ENCODE measurements at places on chromosomes 7 and 10.

DNA sequence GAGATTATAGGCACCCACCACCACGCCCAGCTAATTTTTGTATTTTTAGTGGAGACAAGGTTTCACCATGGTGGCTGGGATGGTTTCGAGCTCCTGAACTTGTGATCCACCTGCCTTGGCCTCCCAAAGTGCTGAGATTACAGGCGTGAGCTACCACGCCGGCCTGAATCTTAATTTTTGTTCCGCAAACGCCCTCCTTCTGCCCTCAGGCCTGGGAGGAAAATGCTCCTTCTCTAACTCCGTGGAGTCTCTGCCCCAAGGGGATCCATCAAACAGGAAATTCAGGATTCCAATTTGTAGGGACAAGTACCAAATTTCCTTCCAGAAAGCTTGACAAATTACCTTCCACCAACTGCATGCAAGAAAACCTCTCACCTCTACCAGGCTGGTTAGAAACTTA lies 43.2 kb downstream of the RBAK start:
- no peak for DNase-seq

- DNase-seq = peak; percentile 86
These were observed 70.4 kb downstream of the CUBN start for GRCh38 chr10:17059197-17059688.

DNA sequence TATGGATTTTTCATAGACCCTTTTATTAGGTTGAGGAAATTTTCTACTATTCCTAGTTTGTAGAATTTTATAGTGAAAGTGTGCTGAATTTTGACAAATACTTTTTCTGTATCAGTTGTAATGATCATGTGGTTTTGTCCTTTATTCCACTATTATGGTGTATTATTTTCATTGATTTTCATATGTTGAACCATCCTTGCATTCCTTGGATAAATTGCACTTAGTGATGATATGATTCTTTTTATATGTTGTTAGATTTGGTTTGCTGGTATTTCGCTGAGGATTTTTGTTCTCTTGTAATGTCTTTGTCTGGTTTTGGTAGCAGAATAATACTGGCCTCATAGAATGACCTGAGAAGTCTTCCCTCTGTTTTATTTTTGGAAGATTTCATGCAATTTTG lies 140.6 kb upstream of the CDK6 start:
- no peak for DNase-seq

DNA sequence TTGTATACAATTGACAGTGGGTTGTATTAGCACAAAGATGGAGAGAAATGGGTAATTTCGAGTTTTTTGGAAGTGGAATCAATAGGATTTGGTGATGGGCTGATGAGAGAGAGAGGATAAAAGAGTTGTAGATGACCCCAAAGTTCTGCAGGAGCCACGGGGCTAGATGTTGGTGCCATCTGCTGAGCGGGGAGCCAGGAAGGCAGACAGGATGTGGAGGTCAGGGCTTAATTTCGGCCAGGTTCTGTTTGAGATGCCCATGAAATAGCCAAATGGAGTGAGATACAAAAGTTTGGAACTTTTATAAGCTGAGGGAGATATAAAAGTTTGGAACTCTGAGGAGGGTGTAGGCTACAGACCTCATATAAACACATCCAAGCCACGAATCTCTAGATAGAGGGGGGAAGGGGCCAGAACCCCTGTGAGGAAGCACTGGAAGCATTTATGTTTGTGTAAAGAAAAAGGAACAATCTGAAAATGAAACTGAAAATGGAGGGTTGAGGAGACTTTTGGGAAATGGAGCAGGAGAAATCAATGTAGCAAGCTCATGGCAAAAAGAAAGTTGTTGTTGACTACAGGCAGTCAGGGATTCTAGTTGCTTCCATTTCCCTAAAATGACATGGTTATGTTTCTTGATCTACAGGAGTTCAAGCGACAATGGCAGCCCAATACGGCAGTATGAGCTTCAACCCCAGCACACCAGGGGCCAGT lies 2.2 kb downstream of the GIMAP4 start:
- no peak for DNase-seq

GRCh38 chr7:4713183-4713784 lies 31.2 kb downstream of the FOXK1 start:
- DNase-seq = no peak

GRCh38 chr10:71712572-71713134 lies 6.9 kb downstream of the C10orf105 start:
- DNase-seq = no peak

- peak; percentile 96 for DNase-seq
These were observed 53.9 kb downstream of the CUBN start for GRCh38 chr10:17075533-17076359.

DNA sequence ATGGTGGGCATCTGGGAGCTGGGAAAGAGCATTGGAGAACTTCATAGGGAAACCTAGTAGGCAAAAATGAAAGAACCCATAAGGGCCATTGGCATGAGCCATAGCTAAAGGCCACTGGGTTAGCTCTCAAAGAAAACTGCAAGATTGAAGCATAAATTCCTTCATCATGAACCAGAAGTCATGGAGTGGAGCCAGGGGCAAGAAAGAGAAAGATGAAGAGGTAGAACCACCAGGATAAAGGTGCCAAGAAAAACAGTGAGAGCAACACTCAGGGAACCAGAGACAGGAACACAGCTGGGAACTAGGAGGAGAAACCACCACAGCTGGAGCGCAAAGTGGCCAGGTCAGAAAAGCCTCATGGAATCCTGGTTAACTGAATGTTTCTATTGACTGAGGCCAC lies 11.5 kb upstream of the SGMS1 start:
- peak; percentile 48 for DNase-seq

DNA sequence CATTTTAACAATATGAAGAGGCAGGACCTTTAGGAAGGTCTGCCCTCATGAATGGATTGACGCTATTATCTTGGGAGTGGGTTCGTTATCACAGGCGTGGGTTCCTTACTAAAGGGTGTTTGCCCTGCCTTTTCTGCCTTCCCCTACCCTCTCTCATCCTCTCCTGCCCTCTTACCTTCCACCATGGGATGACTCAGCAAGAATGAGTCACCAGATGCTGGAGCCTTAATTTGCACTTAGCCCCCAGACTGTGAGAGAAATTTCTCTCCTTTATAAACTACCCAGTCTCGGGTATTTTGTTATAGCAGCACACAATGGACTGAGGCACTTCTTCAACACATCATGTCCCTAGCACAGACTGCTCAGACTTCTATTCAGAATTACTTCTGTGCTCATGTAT lies 31.4 kb upstream of the ZNF32 start:
- peak; percentile 57 for DNase-seq

DNA sequence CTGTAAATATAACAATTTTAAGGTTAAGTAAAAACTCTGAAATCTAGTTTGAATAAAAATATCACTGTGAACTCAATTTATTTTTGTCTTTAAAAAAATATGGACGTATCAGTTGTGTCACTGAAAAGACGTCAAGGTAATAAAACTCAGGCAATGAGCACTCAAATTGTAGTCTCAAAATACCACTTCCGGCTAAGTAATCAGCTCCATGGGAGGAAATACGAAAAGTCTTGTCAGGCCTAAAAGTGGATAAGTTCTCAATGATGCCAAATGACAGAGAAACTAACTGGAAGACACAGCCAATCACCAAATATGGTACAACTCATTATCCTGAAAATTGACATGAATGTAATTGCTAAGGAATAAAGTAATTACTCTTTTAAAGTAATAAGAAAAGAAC lies 719 bp downstream of the CALN1 start:
- DNase-seq = no peak

DNA sequence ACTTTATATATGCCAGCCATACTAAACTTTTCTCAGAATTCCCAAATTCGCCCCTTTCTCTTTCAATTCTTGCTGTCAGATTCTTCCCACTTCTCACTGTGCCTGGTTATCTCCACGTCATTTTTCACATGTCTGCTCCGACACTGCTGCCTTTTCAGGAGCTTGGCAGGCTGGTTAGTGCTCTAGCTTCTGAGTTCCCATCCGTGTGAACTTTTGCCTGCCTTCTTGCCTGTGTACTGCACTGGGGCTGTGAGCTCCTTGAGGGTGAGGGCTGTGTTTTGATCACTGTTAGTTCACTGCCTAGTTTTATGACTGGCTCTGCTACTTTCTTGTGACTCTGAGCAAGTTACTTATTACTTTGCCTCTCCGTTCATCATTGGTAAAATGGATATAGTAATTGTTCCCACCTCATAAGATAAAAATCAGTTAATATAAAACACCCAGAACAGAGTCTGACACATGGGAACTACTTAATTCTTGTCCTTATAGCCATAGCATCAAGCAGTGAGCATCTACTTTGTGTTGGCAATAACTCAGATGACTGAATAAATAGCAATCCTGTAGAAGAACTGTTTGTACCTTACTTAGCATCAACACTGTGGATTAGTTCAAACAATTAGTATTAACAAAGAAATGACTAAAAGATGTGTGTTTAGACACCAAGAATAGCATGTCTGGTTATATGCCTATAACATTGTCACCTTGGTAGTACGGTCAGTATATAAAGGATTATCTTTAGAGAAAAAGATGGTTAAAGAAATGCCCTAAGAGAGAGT lies 5.5 kb downstream of the GSTO1 start:
- DNase-seq = peak; percentile 41

- peak; percentile 70 for DNase-seq
These were observed 86.0 kb upstream of the DIP2C start for GRCh38 chr10:775245-776075.

GRCh38 chr7:30510124-30511075 lies 5.8 kb upstream of the GGCT start:
- DNase-seq = peak; percentile 71

DNA sequence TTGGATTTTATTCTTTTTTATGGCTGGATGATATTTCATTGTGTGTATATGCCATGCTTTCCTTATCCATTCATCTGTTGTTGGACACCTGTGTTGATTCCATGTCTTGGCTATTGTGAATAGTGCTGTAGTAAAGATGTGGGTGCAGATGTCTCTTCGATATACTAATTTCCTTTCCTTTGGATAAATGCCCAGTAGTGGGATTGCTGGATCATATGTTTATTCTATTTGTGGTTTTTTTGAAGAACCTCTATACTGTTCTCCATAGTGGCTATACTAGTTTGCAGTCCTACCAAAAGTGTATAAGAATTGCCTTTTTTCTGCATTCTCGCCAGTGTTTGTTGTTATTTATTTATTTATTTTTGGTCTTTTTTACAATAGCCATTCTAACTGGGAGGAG lies 159.8 kb downstream of the WNT2 start:
- DNase-seq = peak; percentile 59

- no peak for DNase-seq
These were observed 368.9 kb downstream of the KCNMA1 start for GRCh38 chr10:77268721-77269120.

DNA sequence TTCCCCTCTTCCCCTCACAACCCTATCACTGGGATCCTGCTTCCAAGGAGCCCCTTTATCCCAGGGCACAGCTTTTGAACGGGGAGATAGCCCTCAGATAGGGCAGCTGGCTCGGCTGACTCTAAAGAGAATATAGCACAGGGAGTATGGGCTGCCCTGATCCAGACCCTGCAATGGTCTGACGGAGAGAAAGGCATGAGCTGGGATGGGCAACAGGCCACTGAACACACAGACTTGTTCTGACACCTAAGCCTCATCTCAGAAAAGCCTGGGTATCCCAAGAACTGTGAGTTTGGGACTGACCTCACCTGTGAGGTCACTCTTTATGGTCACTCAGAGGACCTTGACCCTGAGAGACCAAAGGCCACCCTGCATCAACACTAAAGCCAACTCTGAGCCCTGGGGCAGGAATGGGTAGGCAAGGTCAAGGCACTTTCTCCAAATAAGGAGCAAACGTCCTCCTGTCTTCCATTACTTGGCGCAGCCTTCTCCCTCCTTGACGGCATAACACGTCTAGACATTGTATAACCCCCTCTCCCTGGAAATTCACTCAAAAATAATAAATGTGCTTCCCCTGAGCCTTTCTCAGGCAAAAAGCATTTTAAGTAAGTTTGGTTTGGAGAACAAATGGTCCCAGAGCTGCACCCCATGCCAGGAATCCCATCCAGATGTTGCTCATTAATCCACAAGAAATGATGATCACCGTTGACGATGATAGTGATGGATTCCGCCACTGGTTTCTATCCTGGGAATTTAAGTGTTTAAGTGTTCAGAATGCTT lies 8.2 kb upstream of the LRRC18 start:
- DNase-seq = no peak

DNA sequence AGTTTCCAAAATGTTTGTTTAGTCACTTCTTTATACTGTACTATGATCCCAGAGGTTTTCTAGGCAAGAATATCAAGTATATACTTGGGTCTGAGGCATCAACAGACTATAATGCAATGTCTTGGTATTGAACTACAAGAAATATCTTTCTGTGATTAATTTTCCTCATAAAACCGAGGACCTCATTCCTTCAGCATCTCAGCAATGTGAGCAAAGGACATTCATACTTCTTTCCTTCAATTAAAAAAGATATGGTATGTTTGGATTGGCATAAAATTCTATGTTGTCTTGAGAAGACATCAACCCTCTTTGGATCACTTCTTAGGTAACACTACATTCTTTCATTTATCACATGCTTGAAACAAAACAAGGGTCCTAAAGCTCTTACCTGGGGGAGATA lies 524.5 kb downstream of the PHTF2 start:
- no peak for DNase-seq

GRCh38 chr7:19939746-19940145 lies 166.3 kb upstream of the TMEM196 start:
- peak; percentile 97 for DNase-seq

- DNase-seq = no peak
These were observed 130.6 kb downstream of the EBF3 start for GRCh38 chr10:129833468-129833950.

DNA sequence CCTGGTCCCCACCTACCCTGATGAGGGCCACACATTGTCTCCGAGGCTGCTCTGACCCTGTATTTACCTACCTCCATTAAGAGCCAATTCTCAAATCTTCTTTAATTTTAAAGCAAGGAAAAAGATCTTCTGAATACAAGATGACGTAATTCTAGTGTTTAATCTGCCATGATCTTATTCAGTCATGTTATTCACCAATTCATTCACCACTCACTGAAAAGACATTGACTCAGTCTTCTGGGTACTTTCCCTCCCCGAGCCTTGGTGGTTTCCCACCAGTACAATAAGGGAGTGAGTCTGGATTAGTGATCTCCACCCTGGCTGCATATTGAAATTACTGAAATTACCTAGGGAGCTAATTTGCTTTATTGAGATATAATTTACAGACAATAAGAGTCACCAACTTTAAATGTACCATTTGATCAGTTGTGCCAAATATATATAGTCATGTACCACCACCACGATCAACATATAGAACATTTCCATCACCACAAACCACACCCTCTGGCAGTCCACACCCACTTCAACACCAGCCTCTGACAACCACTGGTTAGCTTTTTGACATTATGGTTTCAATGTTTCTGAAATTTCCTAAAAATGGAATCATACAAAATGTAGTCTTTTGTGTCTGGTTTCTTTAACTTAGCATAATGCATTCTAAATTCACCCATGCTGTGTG lies 117.5 kb upstream of the UNC5B start:
- peak; percentile 17 for DNase-seq

GRCh38 chr7:70132852-70133690 lies 534.8 kb downstream of the AUTS2 start:
- no peak for DNase-seq

DNA sequence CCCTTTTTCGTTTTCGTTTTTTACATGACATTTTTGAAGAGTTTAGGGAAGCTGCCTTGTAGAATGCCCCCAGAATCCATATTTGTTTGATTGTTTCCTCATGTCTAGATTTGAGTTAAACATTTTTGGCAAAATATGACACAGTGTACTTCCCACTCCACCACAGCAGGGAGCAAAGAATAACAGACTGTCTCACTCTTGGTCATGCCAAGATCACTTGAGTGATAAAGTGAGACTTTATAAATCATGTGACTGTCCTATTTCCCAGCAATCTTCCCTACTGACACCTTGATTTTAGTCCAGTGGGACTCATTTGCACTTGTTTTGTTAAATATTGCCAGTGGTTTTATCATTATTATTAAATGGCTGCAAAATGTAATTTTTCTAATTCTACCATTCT lies 44.4 kb upstream of the USP6NL start:
- DNase-seq = peak; percentile 12
